Forelimb muscle (tissue), 1 donor: ENCODE measurements at places on chromosomes 6 and 20. TPM values are rescaled to one million over a fixed set of nuclear protein-coding genes. Genes with fewer than 3 reads are reported as not detected.

The MAPK14 gene
- polyA plus RNA-seq: 34.0 TPM

The SIM1 gene
- 3.9 TPM for polyA plus RNA-seq

The SFTA2 gene
- polyA plus RNA-seq: not detected

The MEP1A gene
- not detected for polyA plus RNA-seq

DNA sequence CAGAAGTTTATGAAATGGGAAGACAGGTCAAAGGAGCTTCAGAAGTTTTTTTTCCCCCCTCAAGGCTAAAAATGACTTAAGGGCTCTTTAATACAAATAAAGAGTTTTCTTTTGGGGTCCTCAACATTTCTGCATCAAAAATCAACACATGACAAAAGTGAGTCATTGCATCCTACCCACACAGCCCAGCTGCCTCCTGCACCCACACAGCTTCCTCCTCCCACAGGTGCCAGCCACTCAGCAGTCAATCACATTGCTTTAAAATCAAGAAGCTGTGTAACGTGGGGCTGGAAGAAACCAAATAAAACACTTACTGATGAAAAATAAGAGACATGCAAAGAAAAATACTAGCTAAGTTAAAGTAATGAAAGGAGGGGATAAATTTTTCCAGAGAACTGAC lies 68.5 kb downstream of the MAP3K5 start:
- no peak for DNase-seq

- no peak for DNase-seq
Measured at GRCh38 chr6:18536591-18537055, 149.5 kb downstream of the RNF144B start.

DNA sequence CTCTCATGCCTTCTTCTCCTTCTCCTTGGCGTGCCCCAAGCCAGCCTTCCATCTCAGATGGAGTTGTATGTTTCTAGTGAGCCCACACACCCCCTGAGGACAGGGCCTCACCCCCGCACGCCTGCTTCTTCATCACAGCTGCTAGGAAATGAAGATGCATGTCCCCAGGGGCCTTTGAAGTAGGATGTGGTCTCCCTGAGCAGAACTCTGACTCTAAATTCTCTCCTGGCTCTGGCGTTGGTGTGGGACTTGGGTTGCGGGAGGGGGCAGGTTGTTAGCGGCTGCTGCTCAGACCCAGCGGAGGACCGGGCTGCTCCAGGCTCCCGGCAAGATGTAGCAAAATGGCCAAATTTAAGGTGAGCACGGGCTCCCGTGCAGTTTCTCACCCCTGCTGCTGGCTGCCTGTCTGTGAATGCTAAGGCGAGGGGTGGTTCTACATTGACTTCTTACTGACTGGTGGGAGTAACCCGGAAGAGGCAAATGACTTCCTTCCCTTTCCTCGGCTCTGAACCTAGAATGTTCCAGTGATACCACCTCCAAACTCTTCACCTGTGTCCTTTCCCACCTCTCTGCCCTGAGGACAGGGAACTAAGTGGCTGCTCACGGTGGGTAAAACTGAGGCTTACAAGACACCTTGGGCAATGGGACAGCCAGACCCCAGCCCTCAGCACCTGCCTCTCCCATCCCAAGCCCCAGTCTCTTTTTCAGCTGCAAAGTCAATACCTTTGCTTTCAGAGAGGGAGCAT lies 8.8 kb downstream of the SYNJ2 start:
- no peak for DNase-seq

GRCh38 chr6:142929751-142930358 lies 15.1 kb downstream of the HIVEP2 start:
- no peak for DNase-seq

DNA sequence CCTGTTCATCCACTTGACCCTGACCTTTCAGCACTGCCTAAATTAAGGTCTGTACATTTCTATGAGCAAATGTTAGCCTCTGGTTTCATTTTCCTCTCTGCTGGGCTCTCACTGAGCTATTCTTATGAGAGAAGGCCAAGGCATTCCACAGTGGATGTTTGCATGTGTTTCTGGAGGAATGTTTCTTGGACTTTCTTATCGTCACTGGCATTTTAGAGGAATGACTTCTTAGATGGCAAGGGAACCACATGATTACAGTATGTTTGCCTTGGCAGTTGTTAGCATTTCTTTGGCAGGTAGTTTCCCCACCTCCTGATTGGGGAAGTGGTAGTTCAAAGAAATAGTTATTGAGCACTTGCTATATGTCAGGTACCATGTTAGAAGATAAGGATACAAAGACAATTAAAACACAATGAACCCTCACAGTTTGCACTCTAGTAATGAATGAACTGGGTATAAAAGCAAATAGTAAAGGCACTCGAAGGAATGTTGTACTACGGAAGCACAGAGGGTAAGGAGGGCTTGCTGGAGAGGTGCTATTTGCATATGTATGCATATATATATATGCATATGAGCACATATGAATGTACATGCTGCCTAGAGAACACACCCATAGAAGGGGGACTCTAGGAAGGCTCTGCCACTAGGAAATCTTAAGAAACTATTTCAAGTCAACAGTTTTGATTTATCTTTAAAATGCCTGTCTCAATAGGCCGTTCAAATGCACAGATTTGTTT lies 307.4 kb downstream of the EYA4 start:
- DNase-seq: no peak

DNA sequence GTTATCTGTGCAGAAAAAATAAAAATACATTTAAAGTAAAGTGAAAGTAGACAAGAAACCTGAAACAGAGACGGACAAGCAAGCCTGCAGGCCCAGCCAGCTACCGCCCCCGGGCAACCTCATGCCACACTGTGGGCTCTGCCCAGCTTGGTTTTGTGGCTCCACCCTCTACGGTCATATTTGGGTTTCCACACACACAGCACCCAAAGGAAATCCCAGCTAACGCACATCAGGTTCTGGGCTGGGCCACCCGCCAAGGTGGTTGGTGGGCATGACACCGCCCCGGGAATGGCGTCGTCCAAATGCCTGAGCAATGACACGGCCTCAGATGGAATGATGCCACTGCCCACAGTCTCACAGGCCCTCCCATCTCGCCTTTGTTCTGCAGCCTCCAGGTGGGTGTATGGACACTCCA lies 22.9 kb downstream of the FAM110A start:
- no peak for DNase-seq

- no peak for DNase-seq
Measured at GRCh38 chr6:43933148-43933885, 163.3 kb downstream of the VEGFA start.

DNA sequence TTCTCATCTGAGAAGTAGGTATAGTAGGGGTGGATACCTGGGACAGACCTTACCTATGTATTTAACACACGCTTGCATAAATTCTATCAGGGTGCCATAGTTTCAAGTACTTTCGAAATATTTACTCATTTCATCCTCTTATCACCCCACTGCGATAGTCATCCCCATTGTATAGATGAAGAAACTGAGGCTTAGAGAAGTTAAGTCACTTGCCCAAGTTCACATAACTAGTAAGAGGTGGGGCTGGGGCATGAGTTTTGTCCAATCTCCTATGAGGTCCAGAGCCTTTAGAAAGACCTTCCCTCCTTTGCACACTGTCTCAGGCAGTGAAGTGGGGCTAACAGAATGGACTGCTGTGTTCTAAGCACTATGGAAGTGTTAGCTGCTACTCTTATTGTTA lies 6.2 kb downstream of the TULP1 start:
- DNase-seq: no peak

GRCh38 chr6:63705707-63706106 lies 70.1 kb downstream of the PHF3 start:
- no peak for DNase-seq
